ENCODE measurements at places on chromosomes 4 and X.

- DNase-seq = no peak
Measured at GRCh38 chr4:180717451-180718033, 1525.7 kb upstream of the TENM3 start.

- DNase-seq = no peak
Measured at GRCh38 chr4:156609421-156609820, 362.2 kb downstream of the PDGFC start.

DNA sequence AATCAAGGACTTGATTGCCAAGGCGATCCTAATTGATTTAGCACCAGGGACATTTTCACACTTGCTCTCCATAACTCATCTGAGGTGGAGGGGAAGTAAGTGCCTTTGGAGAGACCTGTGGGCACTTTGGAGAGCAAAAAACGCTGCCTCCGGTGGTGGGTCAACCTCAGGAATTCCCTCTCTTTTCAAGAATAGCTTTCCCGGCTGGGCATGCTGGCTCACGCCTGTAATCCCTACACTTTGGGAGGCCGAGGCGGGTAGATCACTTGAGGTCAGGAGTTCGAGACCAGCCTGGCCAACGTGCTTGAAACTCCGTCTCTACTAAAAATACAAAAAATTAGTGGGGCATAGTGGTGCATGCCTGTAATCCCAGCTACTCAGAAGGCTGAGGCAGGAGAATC is 49.2 kb downstream of the PRPS1 start:
- DNase-seq = no peak

GRCh38 chr4:15084780-15085179 is 82.5 kb downstream of the CPEB2 start:
- DNase-seq = no peak

Data from stimulated activated CD4-positive, alpha-beta T cell treated with anti-CD3 and anti-CD28 coated beads, Interleukin-1b, Interleukin-23, amount 100 ng/mL, for 24 hours (primary cell).